Activated naive CD8-positive, alpha-beta T cell treated with anti-CD3 and anti-CD28 coated beads, Interleukin-2, amount 50 U/mL, for 24 hours (primary cell): ENCODE measurements at places on chromosomes 1 and 21.

- no peak for DNase-seq
- no peak overlapping the region for H3K27ac ChIP-seq
- no peak overlapping the region for H3K4me3 ChIP-seq
- no peaks in the 10 kb centered on the region for H3K4me1 ChIP-seq
- no peaks in the 10 kb centered on the region for H3K36me3 ChIP-seq
Observed at GRCh38 chr1:64235181-64235580, 31.8 kb downstream of the UBE2U start.

GRCh38 chr1:166813508-166814223 lies 25.6 kb upstream of the POGK start:
- peaks cover 19% of the 10 kb centered on the region for H3K27me3 ChIP-seq
- DNase-seq, result no peak
- H3K36me3 ChIP-seq, result no peaks in the 10 kb centered on the region
- H3K4me1 ChIP-seq, result no peaks in the 10 kb centered on the region
- H3K27ac ChIP-seq, result no peak overlapping the region
- no peak overlapping the region for H3K4me3 ChIP-seq

DNA sequence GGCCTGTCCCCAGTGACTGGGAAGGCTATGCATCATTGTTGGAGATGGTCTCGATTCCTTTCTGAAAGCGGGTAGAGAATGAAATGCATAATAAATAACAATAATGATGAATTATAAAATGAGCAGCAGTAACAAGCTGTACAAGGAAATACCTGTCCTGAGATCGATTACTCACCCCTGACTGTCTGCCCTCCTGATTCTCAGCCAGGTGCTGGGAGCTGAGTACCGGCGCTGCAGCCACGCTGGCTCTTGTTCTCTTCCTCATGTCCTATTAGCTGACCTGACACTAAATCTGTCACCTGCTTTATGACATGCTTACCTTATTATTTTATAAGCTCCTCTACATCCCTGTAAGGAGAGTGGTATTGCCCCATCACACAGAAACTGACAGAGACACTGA lies 3.4 kb downstream of the AGPAT3 start:
- H3K27me3 ChIP-seq, result no peaks in the 10 kb centered on the region
- H3K36me3 ChIP-seq, result peaks cover 39% of the 10 kb centered on the region
- no peak for DNase-seq
- peaks cover 55% of the 10 kb centered on the region for H3K4me1 ChIP-seq
- no peak overlapping the region for H3K27ac ChIP-seq

DNA sequence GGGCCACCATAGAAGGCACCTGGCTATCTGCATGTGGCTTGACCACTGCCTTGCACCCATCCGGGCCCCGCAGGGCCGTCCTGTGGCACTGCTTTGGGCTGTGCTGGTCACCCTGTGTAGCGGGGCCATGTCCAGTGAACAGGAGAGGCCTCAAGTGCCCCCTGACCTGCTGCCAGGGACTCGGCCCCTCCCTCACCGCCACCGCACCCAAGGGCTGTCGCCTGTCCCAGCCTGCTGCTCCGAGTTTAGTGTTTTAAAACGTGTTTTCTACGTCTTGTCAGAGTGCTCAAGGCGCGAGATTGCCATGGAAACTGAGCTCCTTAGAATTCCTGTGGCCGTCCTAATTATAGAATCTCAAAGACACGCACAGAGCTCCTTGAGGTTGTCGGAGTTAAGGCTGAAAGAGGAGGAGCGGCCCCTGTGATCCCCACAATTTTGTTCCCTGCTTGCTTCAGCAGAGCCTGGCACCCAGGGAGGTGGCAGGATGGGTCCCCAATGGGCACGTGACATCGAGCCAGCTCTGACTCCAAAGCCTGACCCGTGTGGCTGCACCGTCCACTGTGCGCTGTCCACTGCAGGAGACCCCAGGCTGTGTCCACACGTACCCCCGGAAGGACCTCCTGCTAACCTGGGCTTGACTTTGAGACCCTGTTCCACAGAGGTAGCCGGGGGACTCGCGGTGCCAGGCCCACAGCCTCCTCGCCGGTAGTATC lies 66.2 kb downstream of the FAAP20 start:
- no peaks in the 10 kb centered on the region for H3K27me3 ChIP-seq
- H3K4me1 ChIP-seq, result peaks cover 28% of the 10 kb centered on the region
- no peak for DNase-seq
- no peaks in the 10 kb centered on the region for H3K36me3 ChIP-seq
- no peak overlapping the region for H3K27ac ChIP-seq
- H3K4me3 ChIP-seq, result no peak overlapping the region

DNA sequence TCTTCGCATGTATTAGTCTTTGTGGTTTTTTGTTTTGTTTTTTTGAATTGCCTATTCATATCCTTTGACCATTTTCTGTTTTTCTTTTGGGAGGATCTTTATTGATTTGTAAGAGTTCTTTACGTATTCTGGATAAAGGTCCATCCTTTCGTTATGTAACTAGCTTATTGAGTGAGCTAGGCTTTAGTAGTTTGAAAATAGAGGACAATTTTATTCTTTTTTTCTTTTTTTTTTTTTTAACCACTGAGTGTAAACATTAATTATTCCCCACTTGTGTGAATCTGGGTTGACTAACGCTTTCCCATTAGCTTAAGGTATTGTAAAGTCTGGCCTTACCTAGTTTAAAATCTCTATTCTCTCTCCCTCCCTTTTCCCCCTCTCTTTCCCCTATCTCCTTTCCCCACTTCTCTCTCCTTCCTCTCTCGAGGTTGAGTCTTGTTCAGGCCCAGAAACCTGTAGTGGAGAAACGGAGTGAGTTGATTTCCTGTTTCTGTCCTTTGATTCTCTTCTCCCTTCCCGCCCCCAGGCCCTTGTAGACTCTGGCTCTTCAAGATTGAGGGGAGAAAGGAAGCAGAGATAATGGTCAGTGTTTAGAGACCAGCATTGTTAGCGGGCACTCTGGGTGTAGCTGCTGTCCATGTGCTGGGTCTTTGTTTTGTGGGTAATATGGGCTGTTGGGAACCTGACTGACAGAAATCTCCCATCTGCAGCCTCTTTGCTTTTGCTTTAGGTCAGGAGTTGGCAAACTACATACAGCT lies 1.5 kb downstream of the MORC3 start:
- no peak for DNase-seq
- H3K4me1 ChIP-seq, result peaks cover 48% of the 10 kb centered on the region
- H3K36me3 ChIP-seq, result peaks cover 23% of the 10 kb centered on the region

DNA sequence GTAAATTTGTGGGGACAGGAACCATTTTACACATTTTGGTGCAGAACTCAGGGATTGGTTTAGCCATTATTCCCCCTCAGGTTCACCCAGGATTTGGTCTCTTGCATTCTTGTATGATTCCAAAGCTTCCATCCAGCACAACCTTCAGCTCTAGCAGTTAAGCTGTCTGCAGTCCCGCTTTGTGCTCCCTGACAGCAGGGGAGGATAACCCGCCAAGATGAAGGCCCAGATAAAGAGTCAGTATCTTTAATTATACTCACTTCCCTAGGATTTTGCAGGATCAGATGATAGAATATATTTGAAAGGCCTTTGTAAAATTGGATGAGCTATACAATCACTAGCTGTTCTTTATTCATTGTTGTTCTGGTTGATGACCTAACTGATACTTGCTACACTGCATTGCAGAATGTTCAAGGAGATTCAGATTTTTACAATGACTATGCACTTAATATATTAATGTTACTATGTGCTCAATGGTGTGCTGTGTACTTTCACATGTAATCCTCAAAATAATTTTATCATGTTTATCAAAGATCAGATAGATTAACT lies 49.8 kb downstream of the SLC16A1 start:
- H3K4me3 ChIP-seq, result no peak overlapping the region
- no peaks in the 10 kb centered on the region for H3K27me3 ChIP-seq
- DNase-seq, result no peak
- H3K4me1 ChIP-seq, result peaks cover 32% of the 10 kb centered on the region
- peaks cover 4% of the 10 kb centered on the region for H3K36me3 ChIP-seq

- no peak for DNase-seq
- H3K36me3 ChIP-seq, result no peaks in the 10 kb centered on the region
- no peak overlapping the region for H3K27ac ChIP-seq
- H3K4me3 ChIP-seq, result no peak overlapping the region
Observed at GRCh38 chr1:178051071-178051470, 42.8 kb upstream of the RASAL2 start.

GRCh38 chr1:174337000-174337681 lies 110.6 kb upstream of the GPR52 start:
- H3K36me3 ChIP-seq, result peaks cover 11% of the 10 kb centered on the region
- H3K27ac ChIP-seq, result no peak overlapping the region
- no peak for DNase-seq
- no peak overlapping the region for H3K4me3 ChIP-seq
- no peaks in the 10 kb centered on the region for H3K27me3 ChIP-seq

DNA sequence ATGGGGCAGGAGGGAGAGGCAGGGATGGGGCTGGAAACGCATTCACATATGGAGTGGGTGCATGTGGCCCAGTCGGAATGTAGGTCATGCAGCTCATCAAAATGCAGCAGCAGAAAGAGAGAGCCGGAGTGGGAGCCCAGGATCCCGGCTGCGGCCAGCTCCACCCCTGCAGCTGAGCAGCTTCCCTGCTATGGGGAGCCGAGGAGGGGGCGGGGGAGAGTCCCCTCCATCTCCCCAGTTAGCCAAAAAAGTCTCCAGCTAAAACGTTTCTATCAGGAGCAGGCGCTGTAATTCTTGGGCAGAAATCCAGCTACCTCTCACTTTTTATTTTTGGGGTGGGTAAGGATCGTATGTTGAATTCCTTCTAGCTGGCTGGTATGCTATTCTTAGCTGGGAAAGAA lies 39.7 kb downstream of the MRPL37 start:
- H3K36me3 ChIP-seq, result peaks cover 10% of the 10 kb centered on the region
- no peak overlapping the region for H3K27ac ChIP-seq
- no peaks in the 10 kb centered on the region for H3K4me1 ChIP-seq
- no peaks in the 10 kb centered on the region for H3K27me3 ChIP-seq
- no peak for DNase-seq

- no peak for DNase-seq
- H3K36me3 ChIP-seq, result peaks cover 1% of the 10 kb centered on the region
- peaks cover 4% of the 10 kb centered on the region for H3K27me3 ChIP-seq
- H3K4me3 ChIP-seq, result no peak overlapping the region
- no peaks in the 10 kb centered on the region for H3K4me1 ChIP-seq
Observed at GRCh38 chr1:162913345-162913744, 52.4 kb upstream of the CCDC190 start.

DNA sequence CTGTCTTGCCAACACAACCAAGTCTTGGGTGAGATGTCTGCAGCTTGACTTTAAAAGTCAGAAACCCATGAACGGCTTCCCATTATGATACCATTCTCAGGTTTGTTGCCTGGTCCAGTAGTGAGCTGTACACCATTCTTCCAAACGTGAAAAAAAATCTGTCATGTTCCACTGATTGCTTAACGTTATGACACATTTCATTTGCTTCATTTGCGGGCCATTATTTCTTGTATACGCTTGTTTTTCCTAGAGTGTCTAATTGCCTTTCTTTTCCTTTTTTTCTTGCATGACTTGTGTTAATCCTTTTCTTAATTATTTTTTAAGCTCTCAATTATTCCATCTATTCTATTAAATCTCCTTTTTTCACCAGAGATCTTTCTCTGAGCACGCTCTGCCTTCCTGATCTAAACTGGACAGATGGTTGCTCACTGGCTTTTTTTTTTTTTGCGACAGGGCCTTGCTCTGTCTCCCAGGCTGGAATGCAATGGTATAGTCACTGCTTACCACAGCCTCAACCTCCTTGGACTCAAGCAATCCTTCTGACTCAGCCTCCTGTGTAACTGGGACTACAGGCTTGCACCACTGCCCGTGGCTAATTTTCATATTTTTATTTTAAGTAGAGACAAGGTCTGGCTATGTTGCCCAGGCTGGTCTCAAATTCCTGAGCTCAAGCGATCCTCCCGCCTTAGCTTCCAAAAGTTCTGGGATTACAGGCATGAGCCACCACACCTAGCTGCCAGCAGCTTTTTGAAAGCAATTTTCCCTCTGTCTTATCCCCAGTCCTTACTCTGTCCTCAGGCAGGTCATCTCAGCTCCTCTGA lies 31.7 kb upstream of the CAMTA1 start:
- no peaks in the 10 kb centered on the region for H3K36me3 ChIP-seq
- no peak for DNase-seq
- no peak overlapping the region for H3K4me3 ChIP-seq
- no peak overlapping the region for H3K27ac ChIP-seq

DNA sequence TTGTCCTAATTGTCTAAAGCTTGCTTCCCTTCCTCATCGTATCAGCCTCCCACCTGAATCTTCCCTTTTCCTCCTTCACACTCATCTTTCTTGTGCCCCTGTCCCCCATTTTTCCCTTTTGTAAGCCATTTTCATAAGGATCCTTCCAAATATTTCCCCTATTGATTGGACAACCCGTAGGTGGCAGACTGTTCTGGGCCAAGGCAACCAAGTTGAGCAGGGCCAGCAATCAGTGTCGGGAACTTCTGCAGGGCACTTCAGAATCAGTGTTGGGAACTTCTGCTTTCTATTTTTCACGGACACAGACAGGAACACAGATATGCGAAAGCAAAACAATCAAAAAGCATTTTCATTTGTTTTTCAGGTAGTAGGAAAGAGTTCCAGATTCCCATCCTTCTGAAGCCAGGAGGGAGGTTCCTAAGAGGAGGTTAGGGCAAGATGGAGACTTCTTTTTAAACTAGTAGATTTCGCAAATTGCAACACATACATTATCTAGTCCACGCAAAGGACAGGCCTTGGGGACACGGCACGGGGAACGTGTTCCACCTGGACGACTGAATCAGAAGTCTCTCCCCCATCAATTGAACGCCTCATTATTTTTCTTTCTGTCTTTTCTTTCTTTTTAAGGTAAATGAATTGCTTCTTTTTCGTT lies 691 bp upstream of the MPZL1 start:
- H3K27me3 ChIP-seq, result peaks cover 2% of the 10 kb centered on the region
- H3K4me1 ChIP-seq, result peaks cover 54% of the 10 kb centered on the region
- peaks cover 2% of the 10 kb centered on the region for H3K36me3 ChIP-seq

- peaks cover 1% of the 10 kb centered on the region for H3K36me3 ChIP-seq
- peaks cover 14% of the 10 kb centered on the region for H3K4me1 ChIP-seq
- no peak overlapping the region for H3K27ac ChIP-seq
- H3K4me3 ChIP-seq, result no peak overlapping the region
- H3K27me3 ChIP-seq, result peaks cover 16% of the 10 kb centered on the region
Observed at GRCh38 chr1:25683177-25683576, 66.6 kb downstream of the MAN1C1 start.

- DNase-seq, result no peak
- no peaks in the 10 kb centered on the region for H3K36me3 ChIP-seq
- no peak overlapping the region for H3K27ac ChIP-seq
- no peak overlapping the region for H3K4me3 ChIP-seq
- H3K4me1 ChIP-seq, result peaks cover 20% of the 10 kb centered on the region
Observed at GRCh38 chr1:116494745-116495144, 76.1 kb downstream of the CD58 start.

- H3K27ac ChIP-seq, result no peak overlapping the region
- no peaks in the 10 kb centered on the region for H3K27me3 ChIP-seq
- H3K4me1 ChIP-seq, result no peaks in the 10 kb centered on the region
- DNase-seq, result no peak
- no peaks in the 10 kb centered on the region for H3K36me3 ChIP-seq
Observed at GRCh38 chr1:189971656-189972055, 506.0 kb downstream of the BRINP3 start.
